ENCODE measurements at places on chromosomes 6 and 20.
A peak's percentile ranks its signal among the peaks of the same experiment; 100 is the strongest.

GRCh38 chr20:47251154-47252020, 105.1 kb downstream of the ZMYND8 start:
- no peak for DNase-seq

DNA sequence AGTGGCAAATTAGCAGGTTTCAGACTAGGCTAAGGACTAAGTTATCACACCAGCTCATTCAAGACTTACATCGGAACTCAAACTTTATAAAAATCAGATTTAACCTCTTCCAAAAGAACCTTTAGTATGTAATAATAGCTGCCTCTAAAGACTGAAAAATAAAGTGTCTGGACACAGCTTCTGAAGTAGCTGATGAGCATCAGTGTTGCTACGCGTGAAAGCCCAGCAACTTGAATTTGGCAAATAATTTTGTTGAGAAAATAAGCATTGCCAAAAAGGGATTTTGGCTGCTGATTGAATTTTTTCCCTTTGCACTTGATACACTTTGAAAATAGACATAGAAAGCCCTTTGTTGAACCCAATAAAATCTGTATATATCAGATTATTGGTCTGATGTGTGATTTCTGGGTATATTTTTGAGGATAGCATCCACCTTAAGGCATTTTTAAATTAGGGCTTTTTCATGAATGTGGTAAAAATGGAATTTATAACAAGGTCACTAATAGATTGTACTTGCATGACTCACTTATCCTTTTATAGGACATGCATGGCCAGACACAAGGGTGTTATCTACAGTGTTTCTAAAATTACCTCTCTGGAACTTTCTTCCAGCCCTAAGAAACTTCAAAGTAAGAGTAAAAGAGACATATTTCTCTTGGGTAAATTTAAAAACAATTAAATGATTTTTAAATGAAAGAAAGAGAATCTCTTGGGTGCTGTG, 350.4 kb downstream of the TENT5A start:
- DNase-seq = no peak

- DNase-seq = no peak
Observed at GRCh38 chr20:61940976-61941720, 124.5 kb downstream of the TAF4 start.

DNA sequence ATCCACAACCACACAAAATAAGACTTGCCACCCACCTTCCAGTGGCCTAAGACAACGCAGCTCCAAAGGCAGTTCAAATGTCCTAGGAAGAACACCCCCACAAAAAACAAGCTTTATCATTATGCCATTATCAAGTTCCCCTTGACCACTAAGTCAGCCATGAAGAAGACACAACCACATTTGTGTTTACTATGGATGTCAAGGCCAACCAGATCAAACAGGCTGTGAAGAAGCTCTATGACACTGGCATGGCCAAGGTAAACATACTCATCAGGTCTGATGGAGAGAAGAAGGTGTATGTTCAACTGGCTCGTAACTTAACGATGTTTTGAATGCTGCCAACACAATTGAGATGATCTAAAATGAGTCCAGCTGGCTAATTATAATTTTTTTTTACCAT, 26.1 kb downstream of the SEC63 start:
- no peak for DNase-seq

- no peak for DNase-seq
Observed at GRCh38 chr6:16412171-16412570, 173.8 kb downstream of the GMPR start.

GRCh38 chr6:27791182-27791943, 120.8 kb downstream of the OR2B2 start:
- peak; percentile 65 for DNase-seq
